Right hindlimb (tissue), 1 donor: ENCODE measurements at places on chromosomes 4 and X.

DNA sequence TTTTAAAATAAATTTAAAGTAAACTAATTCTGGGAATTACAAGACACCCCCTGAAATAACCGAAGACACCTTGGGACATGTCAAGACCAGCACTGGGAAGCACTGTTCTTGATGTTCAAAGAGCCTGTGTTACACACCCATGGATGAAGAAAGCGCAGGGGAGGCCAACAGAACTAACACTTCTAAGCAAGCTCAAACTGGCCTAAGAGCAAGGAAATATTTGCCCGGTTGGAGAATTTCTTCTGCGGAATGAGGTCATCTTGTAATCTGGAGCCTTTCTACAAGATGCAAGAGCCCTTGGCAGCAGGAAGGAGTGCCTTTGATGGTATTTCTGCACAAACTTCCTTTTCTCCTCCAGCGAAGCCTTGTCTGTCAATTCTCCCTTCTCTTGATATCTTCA is 9.3 kb upstream of the EFHC2 start:
- no peak for DNase-seq

GRCh38 chrX:104833401-104833800 is 267.4 kb downstream of the IL1RAPL2 start:
- no peak for DNase-seq

DNA sequence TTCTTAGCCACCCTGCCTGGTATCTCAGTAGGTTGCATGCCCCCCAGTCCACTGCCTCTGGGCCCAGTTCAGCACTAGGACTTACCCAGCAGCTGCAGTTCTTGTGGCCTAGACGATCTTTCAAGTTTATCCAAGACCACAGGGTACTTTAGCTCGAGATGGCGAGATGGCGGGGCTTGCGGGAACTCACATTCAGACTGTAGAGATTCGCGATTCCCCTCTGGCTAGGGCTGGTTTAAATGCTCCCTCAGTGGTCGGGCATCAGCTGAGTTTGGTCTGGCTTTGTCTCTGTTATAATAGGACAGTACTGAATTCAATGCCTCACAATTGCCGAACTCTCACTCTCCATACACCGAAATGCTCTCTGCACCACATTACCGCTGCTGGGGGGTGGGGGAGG is 18.4 kb upstream of the RFC1 start:
- DNase-seq = no peak

GRCh38 chrX:73758250-73758649 is 195.3 kb downstream of the CHIC1 start:
- DNase-seq = no peak

DNA sequence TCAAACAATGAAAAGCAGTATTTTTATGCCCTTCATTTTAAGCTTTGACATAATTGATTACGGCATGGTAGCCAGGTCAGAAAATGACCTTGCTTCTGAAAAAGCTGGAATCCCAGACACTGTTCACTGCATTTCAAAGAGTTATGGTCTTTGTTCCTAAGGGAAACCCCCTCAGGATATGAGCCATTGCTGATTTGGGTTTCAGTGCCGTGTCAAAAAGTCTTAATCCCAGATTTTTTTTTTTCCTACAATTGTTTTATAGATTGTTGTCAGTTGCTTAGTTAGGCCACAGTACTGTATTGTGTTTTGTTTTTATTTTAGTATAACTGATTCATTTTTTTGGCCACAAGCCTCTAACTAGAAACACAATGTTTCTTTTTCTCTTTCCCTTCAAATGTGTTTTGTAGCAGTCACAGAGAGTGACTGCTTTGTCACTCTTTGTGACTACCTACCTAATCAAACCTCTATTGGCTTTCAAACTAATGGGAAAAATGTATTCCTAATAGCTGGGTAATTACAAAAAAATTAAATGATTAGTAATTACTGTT is 10.3 kb downstream of the WDR44 start:
- DNase-seq = no peak

DNA sequence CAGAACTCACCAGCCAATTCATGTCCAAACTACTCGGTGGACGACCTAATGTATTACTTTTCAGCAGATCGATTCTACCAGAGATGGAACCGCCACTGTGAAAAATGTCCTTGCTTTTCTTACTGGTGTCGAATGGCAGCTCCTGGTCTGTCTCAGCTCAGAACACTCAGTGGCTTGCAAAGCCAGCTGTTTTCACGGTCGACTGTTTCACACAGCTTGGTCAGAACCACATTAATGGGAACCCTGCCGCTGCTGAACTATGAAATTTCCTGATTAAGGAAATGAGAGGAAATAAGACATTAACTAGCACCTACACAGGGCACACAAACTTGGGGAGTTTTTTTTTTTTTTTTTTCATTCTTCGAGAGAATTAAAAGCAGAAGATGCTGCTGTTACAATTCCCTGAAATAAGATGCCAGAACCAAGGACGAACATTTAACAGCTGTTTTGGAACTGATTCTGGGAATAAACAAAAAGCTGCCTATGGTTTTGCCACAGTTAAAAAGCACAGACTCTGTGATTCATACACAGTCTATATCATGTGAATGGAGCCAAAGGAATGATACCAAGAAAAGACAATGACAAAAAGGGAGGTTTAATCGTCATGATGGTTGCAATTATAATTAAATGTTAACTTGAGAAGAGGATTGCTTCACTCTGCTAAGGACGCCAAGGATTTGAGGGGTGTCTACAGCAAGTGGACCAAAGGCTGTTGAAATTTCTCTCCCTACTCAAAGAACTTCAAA is 31.3 kb downstream of the SUPT20HL2 start:
- peak; percentile 46 for DNase-seq

GRCh38 chrX:150421816-150422215 is 58.7 kb downstream of the MAMLD1 start:
- no peak for DNase-seq

DNA sequence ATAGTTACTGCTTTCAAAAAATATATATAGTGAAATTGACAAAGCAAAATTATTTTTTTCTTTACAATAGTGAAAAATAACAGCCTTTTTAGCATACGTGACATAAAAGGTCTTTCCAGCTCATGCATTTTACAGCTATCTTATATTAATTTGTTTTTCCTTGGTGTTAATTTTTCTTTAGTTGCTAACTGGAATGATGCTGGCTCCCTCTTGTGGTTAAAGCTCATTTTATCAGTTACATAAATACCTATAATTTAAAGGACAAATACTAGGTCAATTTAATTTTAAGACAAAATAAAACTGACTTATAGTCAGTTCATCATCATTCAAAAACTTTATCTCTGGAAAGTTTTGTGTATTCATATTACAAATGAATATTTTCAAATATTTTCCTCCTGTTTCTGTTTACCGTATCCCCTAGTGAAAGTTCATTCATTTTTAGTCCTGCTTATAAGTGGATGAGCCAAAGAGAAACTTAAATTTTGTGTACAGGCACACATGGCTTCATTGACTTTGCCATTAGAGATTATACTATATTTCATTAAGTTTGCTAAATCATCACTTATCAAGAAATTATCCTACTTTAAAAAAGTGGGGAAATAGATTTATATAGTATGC is 9.9 kb upstream of the ANAPC4 start:
- no peak for DNase-seq

- DNase-seq = no peak
Observed at GRCh38 chr4:18405054-18405453, 383.5 kb upstream of the LCORL start.

DNA sequence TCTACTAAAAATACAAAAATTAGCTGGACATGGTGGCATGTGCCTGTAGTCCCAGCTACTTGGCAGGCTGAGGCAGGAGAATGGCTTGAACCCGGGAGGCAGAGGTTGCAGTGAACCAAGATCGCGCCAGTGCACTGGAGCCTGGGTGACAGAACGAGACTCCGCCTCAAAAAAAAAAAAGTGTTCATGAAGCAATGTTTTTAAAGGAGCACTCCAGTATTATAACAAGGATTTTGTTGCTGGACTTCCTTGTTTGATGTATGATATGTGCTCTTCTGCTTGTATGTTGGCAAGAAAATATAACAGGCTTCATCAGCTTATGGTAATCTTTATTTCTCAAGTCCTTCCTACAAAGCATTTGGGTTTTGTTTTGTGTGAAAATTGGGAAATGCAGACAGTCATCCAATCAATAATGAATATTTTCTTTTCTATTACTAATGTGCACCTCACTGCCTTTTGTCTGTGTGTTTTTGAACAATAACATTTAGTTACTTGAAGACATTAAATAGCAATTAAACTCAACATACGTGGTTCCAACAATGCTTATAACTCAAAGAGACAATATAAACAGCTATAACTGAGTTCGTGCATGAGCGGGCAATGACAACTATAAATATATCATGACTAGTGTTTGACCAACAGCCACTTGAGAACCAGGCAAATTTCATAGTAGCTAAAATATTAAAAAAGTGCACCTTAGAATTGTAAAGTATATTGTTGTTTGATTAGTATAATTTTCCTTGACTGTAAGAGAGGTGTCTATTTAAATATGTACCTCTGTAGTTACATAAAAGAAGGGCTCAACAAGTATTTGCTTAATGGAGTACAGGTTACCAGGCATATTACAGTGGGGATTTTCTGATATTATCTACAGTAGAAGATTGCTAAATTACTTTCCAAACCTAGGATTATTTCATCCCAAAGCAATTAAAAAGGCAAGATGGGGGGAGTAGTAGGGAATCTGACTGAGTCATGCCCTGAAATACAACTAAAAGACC is 210.7 kb downstream of the PPP3CA start:
- no peak for DNase-seq

DNA sequence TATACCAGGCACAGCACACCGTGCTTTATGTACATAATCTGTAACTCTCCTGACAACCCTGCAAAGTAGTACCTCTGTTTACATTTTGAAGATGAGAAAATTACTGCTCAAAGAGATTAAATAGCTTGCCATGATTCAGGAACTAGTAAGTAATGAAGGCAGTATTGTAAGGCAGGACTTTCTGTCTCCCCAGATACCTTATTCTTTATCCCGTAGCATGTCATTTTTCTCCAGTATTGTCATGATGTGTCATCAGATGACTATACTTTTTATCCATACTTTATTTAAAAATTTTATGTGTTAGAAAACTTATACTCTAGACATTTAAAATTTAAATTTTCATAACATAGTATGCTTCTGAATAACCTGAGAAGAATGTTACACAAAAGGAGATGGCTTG is 188.3 kb upstream of the NUDT6 start:
- DNase-seq = no peak

DNA sequence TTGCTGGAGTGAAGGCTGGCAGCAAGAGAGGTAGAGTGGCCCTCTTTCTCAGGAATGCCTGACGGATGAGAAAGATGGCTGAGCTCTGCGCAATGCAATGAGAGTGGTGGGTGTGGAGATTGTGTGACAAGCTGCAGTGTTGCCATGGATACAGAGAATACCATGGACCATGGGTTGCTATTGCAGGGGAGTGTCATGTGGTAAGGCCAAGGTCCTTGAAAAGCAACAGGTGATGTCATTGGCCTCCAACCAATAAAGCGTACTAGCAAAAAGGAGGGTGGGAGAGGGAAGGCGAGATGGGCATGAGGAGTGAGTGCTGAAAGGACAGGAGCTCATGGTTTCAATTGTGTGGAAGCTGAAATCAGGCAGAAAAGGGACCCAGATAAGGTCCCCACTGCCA is 1.8 kb downstream of the PNMA5 start:
- no peak for DNase-seq

- DNase-seq = no peak
Observed at GRCh38 chr4:112038861-112039260, 106.4 kb upstream of the FAM241A start.

GRCh38 chr4:60808726-60809485 is 391.2 kb upstream of the ADGRL3 start:
- peak; percentile 53 for DNase-seq

DNA sequence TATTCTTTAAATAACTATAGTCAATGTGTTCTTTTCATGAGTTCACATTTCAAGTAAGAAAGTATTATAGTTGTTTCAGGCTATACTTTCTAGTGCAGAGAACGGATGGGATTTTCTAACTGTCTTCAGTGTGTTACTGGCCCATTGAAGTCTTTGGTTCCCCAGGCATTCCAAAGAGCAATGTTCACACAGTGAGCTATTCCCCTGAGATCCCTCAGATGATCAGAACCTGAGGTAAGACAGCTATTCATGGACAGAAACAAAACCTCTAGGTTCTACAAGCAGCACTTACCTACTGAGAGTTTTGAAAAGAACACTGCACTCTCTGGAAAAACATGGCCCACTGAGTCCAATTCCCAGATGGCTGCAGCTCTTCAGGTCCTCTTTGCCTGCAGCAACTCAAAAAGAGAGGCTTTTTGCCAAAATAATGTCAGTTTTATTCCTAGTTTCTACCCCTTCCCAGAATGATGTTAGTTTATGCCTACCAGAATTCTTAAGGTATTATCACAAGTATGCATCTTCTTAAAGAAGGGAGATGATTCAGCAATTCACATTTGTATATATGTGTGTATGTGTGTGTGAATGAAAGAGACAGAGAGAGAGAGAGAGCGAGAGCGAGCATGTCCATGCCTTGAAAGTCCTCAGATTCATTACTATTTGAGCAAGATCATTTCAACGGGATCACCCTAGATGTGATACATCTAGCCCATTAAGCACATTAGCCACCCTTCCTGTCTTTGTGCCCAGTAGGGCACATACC is 146.1 kb downstream of the PDHA2 start:
- DNase-seq = no peak

- DNase-seq = no peak
Observed at GRCh38 chr4:151784706-151785105, 23.9 kb upstream of the GATB start.

DNA sequence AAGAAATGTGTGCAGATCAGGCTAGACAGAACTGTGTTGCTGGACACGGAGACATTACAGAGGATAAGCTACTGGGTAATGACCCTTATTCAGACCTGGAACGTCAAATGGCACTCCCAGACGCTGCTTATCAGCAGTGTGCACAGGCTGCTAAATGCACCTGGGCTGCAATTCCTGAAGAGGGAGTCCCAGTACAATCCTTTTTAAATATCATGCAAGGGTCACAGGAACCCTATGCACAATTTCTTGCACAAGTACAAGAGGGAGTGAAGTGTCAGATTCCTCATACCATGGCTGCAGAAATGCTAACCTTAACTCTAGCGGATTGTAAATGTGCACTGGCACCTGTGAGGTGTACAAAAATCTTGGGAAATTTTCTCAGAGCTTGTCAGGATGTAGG is 16.9 kb downstream of the SPIN2B start:
- no peak for DNase-seq

- no peak for DNase-seq
Observed at GRCh38 chr4:182843808-182844325, 73.3 kb downstream of the DCTD start.

DNA sequence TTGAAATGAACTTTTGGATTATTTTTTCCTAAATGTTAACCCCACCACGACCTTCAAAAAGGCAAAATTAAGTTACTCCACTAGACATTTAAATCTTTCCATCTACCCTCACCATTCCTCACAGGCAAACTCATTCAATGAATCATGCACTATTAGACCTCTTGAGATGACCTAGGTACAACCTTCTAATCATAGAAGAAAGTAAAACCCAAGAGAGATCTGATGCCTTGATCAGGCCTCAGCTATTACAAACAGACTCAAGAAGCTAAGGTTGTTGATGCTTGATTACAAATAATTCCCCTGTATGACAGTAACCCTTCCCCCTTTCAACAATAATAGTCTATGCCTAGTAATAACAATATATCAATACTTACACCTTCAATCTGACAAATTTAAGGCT is 18.9 kb downstream of the TAPT1 start:
- no peak for DNase-seq

GRCh38 chr4:175103403-175103802 is 185.2 kb downstream of the ADAM29 start:
- no peak for DNase-seq

GRCh38 chrX:16544969-16545368 is 105.0 kb upstream of the S100G start:
- DNase-seq = no peak

- DNase-seq = no peak
Observed at GRCh38 chr4:6217716-6218381, 17.5 kb upstream of the JAKMIP1 start.

- no peak for DNase-seq
Observed at GRCh38 chr4:71383984-71384383, 45.2 kb downstream of the SLC4A4 start.
